WTC11 (cell line): ENCODE measurements at places on chromosomes 1 and 21. TPM values are rescaled to one million over a fixed set of nuclear protein-coding genes. Genes with fewer than 3 reads are reported as not detected.

DNA sequence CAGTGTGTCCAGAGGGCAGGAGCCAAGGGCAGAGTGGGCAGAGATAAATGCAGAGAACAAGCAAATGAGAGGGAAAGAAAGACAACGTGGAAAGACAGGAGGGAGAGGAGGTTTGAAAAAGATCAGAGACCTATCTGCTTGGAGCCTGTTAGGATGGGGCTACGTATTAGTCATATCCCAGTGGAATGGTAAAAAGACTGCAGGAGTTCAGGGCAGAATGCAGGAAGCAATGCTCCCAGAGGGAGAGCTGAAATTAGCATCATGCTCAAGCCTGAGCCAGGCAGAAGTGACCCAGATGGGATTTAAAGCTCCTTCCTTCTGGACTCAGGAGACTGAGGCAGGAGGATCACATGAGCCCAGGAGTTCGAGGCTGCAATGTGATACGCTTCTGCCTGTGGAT lies 261.3 kb upstream of the CHRM3 start:
- DNase-seq, result peak; percentile 14

- DNase-seq, result no peak
Observed at GRCh38 chr1:220326578-220326977, 54.3 kb upstream of the RAB3GAP2 start.

The ROR1 gene
- 54.6 to 56.3 TPM (median 55.2 TPM) in 3 replicates for total RNA-seq

The HLX gene
- total RNA-seq, result 0.30 to 0.53 TPM in 2 of 3 replicates, not detected in the other

The RHOU gene
- 5.8 to 6.0 TPM (median 5.8 TPM) in 3 replicates for total RNA-seq

The RGS1 gene
- 0.14 to 0.22 TPM in 2 of 3 replicates, not detected in the other for total RNA-seq

- no peak for DNase-seq
Observed at GRCh38 chr1:48600182-48600581, 128.2 kb upstream of the SPATA6 start.

- DNase-seq, result no peak
Observed at GRCh38 chr1:66033781-66034180, 241.1 kb downstream of the PDE4B start.

DNA sequence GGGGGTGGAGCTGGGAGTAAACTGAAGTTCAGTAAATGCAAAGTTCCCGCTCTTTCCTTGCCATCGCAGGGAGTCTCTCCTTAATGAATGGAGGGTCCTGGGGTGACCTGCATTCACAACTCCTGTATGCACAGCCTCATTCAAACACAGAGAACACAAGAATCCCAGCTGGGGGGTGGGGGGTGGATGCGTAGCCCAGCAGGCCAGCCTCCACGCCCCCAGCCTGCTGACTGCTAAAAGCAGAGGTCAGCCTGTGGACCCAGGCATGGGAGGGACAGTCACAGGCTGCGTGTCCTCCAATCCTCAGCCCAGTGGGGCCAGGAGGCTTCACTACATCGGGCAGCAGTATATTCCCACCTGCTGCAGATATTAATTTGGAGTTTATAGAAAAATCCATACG lies 263.1 kb downstream of the GRIK3 start:
- peak; percentile 65 for DNase-seq

DNA sequence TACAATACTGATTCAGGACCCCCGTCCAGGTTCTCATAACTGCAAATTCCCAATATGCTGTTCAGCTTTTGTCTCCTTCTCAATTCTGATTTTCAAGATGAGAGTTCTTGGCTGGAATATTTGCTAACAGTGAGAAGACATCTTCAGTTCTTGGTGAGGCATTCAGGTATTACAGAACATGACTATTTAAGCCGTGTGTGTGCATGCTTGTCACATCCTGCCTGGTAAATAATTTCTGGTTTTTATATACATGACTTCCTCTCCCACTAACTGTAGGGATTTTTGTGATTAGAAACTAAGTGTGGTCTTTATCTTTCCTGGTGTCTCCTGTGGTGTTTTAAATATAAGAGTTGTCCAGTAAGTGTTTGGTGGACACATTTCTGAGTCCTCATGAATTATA lies 10.2 kb upstream of the SLC19A2 start:
- no peak for DNase-seq

DNA sequence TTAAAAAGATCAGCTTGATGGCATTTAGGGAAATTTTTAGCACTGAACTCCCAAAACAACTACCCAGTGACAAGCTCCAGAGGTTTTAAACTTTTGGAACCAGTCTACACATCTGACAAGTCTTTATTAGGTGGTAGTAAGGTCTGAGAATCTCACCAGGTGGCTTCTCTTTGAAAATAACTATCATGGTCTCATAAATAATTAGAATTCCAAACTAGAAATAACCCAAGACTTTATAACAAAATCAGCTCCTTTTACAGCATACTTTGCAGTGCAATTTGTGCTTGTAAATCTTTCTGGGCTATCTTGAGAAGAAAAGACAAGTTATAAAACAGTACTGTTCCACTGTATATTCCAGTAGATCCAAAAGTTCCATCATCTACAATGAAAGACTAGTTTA lies 108.7 kb downstream of the LTN1 start:
- DNase-seq, result no peak

GRCh38 chr21:44012474-44013379 lies 618 bp downstream of the TRAPPC10 start:
- DNase-seq, result peak; percentile 88

GRCh38 chr1:244291236-244292201 lies 160.2 kb downstream of the ADSS2 start:
- no peak for DNase-seq

The GUCA2A gene
- not detected in 3 replicates for total RNA-seq

GRCh38 chr1:224054611-224055010 lies 59.3 kb upstream of the FBXO28 start:
- DNase-seq, result no peak

DNA sequence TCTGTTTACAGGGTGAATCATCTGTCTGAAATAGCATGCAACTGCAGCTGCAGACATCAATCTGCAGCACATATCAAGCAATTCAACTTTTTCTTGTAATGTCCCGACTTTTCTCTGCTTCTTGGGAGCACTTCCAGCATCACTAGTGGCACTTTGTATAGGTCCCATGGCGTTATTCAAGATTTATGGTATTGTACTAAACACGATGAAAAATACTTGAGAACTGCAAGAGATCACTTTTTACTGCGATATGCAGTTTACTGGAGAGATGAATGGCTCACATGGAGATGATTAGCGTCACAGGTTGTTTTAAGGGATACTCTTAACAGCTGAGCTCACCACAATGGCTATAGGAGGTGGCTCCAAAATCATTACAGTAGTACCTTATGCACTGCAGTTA lies 7.2 kb upstream of the SCMH1 start:
- no peak for DNase-seq

The PRMT6 gene
- 30.7 to 35.3 TPM (median 31.1 TPM) in 3 replicates for total RNA-seq

The TNFRSF1B gene
- total RNA-seq, result 1.6 to 2.7 TPM (median 2.1 TPM) in 3 replicates

GRCh38 chr1:119227456-119227855 lies 87.0 kb upstream of the WARS2 start:
- no peak for DNase-seq

GRCh38 chr21:44390886-44391285 lies 37.5 kb downstream of the TRPM2 start:
- DNase-seq, result no peak

The RBBP5 gene
- 18.5 to 23.8 TPM (median 20.1 TPM) in 3 replicates for total RNA-seq

DNA sequence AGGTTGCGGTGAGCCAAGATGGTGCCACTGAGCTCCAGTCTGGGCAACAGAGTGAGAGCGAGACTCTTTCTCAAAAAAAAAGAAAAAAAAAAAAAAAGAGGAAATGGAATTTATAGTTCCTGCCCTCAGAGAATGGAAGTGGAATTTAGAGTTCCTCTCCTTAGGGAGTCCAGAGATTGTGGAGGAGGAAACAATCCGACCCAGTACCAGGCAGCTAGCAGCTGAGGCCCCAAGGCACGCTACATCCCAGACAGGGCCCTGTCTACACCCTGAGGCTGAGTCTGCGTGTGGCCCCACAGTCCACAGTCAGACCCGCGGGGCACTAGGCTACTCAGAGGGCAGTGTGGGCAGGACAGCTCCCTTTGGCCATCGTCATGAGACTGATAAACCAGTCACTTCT lies 1.9 kb upstream of the MFN2 start:
- no peak for DNase-seq

The CYP4A22 gene
- total RNA-seq, result not detected in 3 replicates

DNA sequence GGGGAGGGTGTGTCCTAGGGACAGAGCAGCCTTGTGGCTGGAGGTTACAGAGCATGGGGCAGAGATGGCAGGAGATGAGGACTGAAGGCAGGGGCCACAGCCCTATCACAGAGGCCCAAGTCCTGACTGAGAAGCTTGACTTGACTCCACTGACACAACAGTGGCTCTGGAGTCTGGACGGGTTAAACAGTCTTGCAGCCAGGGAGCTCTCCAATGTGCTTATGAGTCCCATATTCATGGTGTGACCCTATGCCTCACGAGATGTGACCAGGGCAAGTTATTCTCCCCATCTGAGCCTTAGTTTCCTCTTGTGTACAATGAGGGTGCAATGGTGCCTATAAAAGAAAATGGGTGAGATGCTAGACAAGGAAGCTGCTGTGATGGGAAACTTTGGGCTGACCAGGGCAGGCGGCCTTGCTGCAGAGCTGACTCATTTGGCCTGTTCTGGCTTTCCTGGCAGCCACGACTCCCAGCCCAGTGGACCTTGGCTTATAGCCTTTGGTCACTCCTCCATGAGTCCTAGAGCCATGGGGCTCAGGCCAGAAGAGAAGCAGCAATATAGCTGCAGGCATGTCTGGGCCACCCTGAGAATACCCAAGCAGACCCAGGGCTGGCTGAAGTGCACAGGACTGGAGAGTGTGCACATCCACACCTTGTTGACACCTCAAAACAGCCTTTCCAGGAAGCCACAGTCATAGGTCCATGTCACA lies 2.8 kb upstream of the TTC22 start:
- DNase-seq, result no peak

The ASCL5 gene
- total RNA-seq, result 0.18 to 0.53 TPM (median 0.31 TPM) in 3 replicates

DNA sequence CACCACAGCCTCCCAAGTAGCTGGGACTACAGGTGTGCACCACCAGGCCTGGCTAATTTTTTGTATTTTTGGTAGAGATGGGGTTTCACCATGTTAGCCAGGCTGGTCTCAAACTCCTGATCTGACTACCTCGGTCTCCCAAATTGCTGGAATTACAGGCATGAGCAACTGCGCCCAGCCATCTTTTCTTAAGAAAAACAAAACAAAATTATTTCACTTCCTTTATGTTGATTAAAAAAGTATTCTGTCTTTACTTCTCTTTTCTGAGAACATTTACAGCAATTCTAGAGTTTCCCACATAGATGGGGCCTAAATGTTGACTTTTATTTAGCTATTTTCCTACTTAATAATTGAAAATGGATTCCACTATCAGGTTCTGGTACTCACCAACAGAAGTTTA lies 17.3 kb upstream of the TMEM183A start:
- no peak for DNase-seq

DNA sequence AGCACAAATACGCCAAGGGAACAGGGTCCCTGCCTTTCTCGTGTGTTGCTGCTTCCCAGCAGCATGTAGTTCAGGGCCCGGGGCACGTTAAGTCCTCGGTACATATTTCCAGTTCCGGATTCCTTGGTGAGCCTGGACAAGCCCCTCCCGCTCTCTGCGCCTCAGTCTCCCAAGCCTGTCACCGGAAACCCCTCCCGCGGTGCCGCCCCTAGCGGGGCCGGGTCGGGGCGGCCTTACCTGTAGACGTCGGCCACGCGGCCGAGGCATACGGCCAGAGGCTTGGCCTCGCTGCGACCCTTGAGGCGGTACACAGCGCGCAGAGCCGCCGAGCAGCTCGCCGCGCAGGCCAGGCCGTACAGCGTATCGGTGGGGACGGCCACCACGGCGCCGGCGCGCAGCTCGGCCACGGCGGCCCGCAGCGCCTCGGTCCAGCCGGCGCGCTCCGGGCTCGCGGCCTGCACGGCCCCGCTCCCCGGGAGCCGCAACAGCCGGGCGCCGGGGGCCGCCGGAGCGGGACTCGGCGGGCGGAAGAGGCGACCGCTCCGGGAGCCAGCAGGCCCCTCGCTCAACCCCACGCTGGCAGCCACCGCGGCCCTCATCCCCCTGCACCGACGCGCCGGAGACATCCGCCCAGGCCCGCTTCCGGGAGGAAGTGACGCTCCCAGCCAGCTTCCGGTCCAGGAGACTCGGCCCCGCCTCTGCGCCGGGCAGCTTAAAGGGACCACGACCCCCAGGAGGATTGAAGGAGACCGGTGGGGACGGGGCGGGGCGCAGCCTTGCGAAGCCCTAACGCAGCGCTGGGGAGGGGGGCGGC lies at the start of the genes C1orf122 and YRDC:
Gene C1orf122 (plus strand): TSS at position 236 of the 814 bp plus-strand sequence. CDS start 615 bp downstream, outside the sequence.
Gene YRDC (minus strand): TSS at position 654 of the 814 bp plus-strand sequence. CDS start 28 bp downstream, at position 626.
- DNase-seq, result peak; percentile 95

DNA sequence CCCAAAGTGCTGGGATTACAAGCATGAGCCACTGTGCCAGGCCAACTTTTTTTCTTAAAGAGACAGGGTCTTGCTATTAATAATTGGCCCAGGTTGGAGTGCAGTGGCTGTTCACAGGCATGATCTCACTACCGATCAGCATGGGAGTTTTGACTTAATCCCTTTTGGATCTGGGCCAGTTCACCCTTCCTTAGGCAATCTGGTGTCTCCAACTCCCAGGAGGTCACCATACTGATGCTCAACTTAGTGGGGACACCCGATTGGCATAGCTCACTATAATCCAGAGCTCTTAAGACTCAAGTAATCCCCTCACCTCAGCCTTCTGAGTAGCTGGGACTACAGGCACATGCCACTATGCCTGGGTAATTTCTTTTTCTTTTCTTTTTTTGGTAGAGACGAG lies 64.2 kb upstream of the SCYL3 start:
- no peak for DNase-seq

GRCh38 chr1:5492846-5493245 lies 499.4 kb downstream of the NPHP4 start:
- no peak for DNase-seq

- DNase-seq, result peak; percentile 86
Observed at GRCh38 chr1:226608699-226609505, 60.3 kb downstream of the STUM start.

The RBM11 gene
- 2.9 to 4.4 TPM (median 3.9 TPM) in 3 replicates for total RNA-seq

The MRPL39 gene
- total RNA-seq, result 34.7 to 39.2 TPM (median 37.2 TPM) in 3 replicates
